Fibroblast of skin of abdomen (primary cell): ENCODE measurements at places on chromosomes 12 and 14.

DNA sequence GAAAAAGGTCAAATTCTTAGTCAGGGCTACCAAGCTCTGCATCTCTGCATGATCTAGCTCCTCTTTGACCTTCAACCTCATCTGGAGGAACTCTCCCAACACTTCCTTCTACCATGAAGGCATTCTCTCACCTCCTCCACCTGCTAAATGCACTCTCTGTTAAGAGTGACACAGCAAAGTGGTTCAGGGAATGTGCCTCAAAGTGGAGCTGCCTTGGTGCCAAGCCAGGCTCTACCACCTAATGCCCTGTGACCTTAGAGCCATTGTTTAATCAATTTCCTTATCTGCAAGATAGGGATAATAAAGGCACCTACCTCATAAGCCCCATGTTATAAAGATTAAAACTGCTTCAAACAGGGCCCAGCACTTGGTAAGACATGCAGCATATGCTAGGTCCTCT lies 236.7 kb downstream of the ANO2 start:
- DNase-seq, result no peak

- DNase-seq, result no peak
These were observed 141.5 kb downstream of the CAND1 start for GRCh38 chr12:67410667-67411067.

DNA sequence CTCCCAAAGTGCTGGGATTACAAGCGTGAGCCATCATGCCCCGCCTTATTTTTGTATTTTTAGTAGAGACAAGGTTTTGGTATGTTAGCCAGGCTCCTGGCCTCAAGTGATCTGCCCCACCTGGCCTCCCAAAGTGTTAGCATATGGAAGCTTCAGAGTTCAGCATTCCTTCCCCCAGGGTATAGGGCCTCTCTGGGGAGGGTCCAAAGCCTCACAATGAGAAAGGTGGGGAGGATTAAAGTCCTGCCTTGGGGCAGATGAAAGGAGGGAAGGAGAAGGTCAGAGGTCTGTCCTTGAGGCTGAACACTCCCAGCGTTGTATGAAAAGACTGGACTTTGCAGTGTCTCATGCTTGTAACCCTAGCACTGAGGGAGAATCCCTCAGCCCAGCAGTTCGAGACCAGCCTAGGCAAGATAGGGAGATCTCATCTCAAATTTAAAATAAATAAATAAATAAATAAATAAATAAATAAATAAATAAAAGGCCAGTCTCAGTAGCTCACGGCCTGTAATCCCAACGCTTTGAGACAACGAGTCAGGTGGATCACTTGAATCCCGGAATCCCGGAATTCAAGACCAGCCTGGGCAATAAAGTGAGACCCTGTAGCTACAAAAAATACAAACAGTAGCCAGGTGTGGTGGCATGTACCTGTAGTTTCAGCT lies 22.0 kb upstream of the RCOR1 start:
- no peak for DNase-seq

DNA sequence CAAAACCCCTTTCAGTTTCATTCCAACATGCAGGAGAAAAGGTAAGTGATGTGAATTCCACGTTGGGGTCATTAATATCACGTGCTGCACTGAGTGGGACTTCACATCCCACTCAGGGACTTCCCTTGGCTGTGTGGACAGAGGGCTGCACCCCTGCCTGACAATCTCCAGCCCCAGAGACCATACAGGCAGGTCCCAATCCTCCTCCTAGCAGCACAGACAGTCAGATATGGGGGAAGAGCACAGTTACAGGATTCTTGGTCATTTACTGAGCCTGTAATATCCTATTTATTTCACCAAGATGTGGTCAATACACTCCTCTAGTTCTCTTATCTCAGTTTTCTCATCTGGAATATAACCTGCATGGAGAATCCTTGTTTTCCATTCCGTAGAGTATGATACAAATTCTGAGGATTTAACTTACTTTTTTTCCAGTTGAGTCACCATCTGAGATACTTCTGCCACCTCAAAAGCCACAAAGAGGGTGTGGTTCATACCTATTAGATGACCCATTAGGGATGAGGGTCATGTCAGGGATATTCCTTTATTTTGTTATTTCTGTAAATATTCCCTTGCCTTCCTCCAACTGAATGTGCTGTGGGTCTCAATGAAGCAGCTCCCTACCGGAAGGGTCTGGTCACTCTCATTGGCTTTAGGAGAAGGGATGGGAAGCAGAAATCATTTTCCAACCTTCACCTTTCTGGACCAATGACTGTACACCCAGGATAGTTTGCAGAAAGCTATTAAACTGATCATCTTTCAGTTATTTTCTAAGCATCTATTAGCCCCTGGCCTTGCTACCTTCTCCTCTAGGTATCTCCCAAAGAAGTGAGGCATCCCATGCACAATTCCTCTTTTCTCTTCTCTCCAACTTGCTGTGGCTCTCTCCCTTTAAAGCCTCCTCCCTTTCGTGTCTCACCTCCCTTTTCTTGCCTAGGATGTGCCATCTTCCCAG lies 43.0 kb upstream of the NTF3 start:
- peak; percentile 64 for DNase-seq

DNA sequence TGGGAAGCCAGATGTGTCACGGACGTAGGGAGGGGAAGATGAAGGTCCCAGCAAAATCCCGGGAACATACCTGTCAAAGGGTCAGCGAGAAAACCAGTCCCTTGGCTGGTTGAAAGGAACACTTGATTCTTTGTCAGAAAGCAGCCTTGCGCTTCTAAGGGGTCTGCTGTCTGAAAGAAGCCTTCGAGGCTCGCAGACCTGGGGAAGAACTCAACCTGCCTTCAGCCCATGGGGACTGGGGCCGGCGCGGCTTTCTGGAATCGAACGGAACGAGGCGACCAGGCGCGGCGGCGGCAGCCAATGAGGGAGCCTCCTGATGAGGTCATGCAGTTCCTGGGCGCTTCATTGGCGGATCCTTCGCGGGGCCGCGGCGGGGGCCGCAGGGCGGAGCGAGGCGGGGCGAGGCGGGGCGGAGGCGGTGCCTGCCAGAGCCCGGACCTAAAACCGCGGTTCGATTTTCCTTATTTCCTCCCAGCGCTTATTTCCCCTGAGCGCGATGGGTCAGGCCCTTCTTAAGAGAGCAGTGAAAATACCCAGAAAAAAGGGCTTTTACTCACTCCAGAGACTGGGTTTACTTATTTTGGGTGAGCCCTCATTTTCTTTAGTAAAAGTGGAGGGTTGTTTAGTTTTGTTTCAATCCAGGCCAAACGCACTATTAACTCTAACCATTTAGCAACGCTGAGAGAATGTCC lies 11.8 kb upstream of the TTC7B start:
- DNase-seq, result peak; percentile 87

DNA sequence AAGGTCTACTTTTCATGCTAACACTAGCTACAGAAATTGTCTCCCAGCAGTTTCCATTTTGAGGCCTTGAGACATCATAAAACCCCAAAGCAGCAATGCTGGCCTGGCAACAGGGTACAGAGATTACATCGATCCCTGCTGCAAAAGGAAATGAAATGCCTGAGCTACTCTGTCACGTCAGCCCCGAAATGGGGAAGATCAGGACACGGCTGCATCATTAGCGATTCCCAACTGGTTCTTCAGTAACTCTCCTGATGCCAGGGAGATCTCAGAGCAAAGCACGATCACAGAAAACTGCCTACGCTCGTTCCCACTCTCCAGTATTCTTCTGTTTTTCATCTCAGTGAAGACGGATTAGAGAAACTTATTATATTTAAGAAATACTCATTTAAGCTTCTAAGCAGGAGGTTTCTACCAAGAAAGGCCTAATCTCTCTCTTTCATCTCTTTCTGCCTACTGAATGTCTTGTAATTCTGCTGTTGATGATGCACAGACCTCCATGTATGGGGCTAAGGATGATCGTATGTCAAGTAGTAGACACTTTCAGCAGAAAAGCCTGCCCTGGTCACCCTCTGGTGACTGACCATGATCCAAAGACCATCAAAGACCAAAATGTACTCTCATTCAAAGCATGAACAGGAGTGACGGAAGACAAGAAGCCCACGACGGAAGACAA lies 168.5 kb downstream of the RIMBP2 start:
- DNase-seq, result no peak

- no peak for DNase-seq
These were observed 139.5 kb downstream of the SLC38A6 start for GRCh38 chr14:61120576-61120975.

- no peak for DNase-seq
These were observed 194.4 kb downstream of the EMP1 start for GRCh38 chr12:13390918-13391317.

DNA sequence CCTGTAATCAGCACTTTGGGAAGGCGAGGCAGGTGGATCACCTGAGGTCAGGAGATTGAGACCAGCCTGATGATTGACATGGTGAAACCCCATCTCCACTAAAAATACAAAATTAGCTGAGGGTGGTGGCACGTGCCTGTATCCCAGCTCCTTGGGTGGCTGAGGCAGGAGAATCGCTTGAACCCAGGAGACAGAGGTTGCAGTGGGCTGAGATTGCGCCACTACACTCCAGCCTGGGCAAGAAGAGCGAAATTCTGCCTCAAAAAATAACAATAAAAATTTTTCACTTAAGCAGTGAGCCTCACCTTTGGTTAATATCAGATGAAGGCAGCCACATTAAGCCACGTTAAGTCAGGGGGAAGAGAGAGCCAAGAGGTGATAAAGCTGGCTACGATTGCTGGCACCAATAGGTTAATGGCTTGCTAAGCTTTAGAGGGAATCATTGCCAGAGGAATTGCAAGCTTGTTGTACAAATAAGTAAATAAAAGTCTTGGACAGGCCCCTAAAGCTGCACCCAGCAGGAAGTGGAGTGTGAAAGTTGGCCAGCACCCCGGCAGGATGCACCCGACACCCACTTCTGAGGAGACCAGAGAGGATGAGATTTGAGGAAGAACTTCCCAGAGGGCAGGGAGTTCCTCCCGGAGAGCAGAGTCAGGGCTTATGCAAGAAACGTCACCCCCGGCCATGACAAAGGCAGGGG lies 41.3 kb upstream of the TESC start:
- no peak for DNase-seq

GRCh38 chr12:118103601-118104382 lies at the start of gene VSIG10:
Gene VSIG10, minus strand, starts transcription at chr12:118104011. Its CDS starts 340 bp downstream, at chr12:118103671.
- DNase-seq, result peak; percentile 64

DNA sequence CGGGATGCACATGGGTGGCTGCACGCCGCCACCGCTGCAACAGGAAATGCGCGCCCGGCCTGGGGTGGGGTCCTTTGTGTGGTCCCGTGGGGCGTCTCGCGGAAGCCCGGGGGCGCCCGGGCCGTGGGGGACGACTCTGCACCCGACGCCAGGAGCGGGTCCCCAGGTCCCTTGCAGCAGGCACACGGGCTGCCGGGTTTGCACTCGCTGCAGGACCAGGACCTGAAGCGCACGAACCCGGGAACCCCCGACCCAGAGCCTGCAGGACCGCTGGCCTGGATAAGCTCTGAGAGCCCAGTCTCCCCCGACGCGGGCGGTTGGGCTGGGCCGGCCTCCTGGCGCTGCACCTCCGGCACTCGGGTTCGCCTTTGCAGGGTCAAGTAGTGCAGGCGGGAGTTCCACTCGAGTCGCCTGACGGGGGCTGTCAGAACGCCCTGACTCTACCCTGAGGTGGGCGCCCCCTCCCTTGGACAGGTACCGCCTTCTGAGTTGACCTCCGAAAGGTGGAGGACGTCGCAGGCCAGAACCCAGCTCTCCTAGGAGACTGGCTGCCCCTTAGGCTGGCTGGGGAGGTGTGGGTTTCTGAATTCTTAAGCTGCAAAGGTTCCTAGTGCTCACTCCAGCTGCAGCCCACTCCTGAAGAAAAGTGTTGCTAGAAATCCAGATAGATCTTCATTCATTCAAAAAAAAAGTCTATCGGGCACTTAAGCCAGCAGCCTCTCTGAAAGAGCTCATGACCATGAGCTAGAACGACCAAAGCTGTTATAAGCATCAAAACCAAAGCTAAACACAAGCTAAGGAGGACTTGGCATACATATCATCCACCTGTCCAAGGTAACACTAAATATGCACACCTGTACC lies 68.0 kb downstream of the RNF34 start:
- peak; percentile 24 for DNase-seq

- DNase-seq, result no peak
These were observed 5.4 kb downstream of the RIMBP2 start for GRCh38 chr12:130710733-130711080.

GRCh38 chr14:104431351-104431928 lies 148.1 kb upstream of the C14orf180 start:
- no peak for DNase-seq

GRCh38 chr12:109716512-109717389 lies 3.1 kb downstream of the FAM222A start:
- DNase-seq, result no peak

DNA sequence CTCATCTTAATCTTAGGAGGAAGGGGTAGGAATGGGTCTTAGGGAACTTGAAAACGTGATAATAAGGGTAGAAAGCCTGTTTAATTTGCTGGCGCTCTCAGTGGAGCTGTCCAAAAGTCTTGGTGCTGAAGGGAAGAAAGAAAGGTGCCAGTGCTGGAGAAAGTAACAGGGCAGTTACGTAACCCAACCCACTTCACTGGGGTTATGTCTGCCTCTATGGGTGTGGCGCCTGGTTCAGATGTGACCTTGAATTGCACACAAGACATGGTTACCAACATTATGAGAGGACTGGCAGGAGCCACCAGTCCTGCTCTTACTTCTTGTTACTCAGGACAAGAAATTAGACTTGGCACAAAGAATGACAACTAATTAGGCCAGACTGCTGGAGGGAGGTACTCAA lies 18.6 kb upstream of the GPATCH2L start:
- peak; percentile 12 for DNase-seq

- DNase-seq, result no peak
These were observed 48.8 kb downstream of the CIT start for GRCh38 chr12:119828300-119828699.

DNA sequence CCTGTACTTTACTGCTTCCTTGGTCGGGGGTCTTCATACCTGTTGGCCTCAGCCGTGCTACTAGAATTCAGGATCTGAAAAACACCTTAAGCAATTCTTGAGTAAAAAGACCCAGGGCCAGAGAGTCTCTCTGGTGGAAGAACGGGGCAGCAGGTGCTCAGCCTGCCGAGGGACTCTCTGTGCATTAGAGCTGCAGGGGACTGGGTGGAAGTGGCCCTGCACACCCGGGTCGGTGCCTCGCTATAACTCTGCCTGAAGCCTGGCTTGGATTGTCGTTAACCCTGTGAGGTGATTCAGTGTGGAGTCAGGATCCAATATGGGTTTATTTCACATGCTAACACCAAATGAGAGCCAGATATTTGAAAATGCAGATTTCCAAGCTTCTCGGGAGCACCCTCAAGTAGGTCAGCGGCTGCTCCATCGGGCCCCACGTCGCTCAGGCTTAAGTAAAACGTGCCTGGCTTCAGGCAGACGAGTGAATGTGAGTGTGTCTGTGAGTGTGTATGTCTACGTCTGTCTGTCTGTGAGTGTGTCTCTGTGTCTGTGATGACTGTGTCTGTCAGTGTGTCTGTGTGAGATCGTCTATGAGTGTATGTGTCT lies 35.1 kb upstream of the C14orf180 start:
- DNase-seq, result no peak
